ENCODE measurements at places on chromosomes 2 and 18. TPM values are rescaled to one million over a fixed set of nuclear protein-coding genes. Genes with fewer than 3 reads are reported as not detected.

GRCh38 chr2:215967590-215968378 lies 45.6 kb downstream of the MREG start:
- DNase-seq = peak; percentile 15

DNA sequence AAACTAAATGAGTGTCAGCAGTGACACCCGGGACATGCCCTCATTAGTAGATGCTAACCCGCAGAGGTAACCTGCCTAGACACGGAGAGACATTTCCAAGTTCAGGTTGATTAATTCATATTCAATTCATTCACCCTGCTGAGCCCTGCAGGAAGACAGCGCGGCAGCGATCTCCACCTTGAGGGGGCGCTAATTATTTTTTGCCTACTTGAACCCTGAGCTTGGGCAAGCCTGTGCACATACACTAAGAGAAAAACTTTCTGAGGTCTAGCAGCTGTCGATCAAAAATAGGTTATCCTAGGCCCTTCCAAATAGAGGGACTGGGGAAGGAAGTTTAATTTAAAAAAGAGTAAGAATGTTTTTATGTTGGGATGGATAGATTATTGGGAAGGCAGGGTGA lies 1.3 kb upstream of the LYPD6 start:
- DNase-seq = no peak

GRCh38 chr2:239257511-239257937 lies 143.3 kb downstream of the HDAC4 start:
- peak; percentile 44 for DNase-seq

POTEC gene
- not detected for total RNA-seq

DNA sequence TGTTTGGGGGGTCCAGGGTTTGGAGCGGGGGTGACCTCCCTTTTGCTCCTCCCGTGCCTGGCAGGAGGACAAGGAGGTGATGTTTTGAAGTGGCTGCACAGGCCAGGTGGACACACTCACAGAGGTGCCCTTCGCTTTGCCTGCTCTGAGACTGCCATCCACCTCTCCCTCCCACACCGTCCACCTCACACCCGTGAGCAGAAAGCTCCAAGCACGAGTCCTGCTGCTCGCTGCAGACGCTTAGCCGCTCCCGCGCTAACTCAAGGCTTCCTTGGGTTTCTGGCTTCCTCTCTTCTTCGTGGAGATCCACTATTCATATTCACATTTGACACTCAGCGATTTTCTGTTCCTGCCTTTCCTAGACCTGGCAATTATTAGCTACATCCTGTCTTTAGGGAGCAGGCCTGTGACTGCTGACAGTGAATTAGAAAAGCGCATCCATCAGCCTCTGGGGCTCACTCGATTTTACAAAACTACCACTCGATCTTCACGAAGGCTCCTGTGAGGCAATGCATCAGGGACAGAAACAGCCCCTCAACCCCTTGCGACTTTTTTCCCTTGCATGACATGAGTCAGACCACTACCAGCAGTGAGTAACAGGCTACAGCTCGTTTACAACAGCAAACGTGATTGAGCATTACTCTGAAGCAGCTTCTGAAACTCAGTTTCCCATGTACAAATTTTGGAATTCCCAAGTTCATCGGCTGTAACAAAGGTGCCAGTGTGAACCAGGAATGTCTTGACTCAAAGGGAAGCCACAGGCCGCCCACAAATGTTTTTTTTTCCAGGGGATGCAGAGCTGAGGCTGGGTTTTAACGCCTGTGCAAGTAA lies 238.7 kb upstream of the SOX11 start:
- no peak for DNase-seq

IL1RN gene
- 10.5 TPM for total RNA-seq

- DNase-seq = no peak
These were observed 14.3 kb downstream of the ZNF142 start for GRCh38 chr2:218645126-218645525.

SERPINB11 gene
- total RNA-seq = not detected

DNA sequence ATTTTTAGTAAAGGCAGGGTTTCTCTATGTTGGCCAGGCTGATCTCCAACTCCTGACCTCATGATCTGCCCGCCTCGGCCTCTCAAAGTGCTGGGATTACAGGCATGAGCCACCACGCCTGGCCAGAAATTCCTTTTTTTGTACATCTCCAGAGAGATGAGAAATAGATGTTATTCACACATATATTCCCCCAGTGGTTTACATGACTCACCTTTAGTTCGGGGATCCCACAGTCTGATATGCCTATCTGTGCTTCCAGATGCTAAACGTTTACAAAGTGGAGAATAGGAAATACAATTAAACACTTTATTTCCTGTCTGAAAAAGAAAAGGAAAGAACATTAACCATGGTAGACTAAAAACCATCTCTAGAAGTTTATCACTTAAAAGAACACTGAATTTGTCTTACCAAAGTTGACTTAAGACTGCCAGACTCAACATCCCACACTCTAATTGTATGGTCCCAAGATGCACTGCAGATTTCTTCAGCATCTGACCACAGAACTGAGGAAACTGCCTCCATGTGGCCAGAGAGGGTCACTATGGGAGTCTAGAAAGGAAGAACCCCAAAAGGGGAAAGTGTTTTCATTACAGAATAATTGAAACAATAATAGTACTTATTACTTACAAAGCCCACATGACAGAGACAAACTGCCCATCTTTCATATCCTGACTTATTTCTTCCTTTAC lies 12.6 kb upstream of the ICA1L start:
- no peak for DNase-seq

DNA sequence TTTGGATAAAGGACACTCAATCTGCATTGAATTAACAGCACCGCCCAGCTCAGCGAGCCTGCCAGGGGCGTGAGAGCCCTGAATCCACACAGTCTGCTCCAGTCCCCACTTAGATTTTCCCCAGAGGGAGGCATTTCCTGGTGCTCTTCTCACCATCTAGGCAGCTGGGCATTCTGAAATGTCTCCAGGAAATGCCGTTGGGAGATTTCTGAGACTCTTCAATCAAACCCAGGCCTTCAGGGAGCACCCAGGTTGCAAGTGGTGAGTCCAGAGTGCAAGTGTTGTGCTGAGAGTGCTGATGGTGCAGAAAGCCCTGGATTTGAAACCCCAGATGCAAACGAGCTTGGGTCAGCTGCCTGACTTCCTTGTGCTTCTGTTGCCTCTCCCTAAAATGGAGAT lies 23.4 kb upstream of the TMEM37 start:
- no peak for DNase-seq

DNA sequence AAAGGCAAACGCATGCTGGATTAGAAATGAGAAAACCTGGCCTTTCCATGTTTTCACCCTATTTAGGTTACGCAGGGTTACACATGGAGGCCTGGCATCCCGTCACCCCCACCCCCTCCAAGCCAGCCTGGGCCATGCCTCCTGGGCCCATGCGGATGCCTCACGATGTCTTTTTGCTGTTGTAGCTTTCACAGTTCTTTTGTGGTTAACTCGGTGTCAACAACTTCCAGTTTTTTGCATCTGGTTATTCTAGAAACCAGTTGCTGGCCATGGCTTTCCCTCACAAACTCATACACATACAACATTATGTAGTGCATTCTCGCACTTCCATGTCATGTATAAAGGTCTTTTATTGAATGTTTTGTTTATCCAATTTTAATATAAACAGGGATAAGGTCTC lies 204.9 kb upstream of the PXDN start:
- DNase-seq = no peak

- no peak for DNase-seq
These were observed 72.2 kb downstream of the LNPK start for GRCh38 chr2:175929850-175930249.

DNA sequence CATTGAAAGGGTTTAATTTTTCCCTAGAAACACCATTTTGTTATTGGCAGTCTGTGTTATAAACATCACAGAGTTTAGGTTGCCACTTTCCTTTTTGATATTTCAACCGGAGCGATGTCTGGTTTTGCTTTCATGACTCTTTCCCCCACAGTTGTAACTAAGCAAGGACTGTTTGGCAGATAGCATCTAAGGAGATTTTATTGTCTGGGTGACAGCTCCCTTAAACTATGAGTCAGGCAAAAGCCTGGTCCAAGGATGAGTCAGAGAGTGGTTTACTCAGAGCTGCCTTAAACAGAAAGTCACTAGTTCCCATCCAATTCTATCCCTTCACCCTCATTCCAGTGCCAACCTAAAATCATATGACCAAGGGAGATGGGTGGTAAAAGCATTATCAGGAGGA lies 341.6 kb upstream of the VWC2L start:
- no peak for DNase-seq

DNA sequence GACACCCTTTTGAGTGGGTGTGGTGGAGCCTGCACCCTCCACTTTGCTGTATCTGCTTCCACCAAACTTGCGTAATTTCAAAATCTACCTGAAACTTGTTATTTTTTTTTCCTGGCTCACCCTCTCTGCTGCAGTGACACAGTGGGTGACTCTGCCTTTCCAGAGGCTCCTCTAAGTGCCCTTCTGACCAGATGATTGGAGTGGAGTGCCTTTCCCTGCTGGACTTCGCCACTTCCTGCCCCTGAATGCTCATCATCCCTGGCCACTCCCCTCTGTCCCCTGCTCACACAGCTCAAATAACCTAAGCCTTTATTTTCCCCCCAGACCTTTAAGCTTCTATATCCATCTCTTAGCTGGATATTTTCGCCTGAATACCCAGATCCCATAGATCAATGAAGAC lies 777.5 kb upstream of the ID2 start:
- DNase-seq = no peak

DNA sequence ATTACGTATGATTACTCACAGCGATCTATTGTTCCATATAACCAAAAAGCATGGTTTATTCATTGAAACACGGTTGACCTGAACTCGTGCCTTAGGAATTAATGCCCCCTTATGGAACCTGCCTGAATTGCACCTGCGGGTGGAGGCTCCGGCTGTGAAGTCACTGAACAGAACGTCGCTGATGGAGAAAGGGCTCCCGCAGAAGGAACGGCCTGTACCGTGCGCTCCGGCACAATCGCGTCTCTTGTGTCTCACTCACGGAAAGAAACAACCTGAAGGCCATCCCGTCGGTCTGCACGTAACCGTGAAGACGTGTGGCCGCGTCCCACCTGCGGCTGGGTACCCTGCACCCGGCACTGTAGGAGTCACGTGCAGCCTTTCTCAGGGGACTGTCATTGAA lies 133.1 kb downstream of the NFATC1 start:
- peak; percentile 81 for DNase-seq

DNA sequence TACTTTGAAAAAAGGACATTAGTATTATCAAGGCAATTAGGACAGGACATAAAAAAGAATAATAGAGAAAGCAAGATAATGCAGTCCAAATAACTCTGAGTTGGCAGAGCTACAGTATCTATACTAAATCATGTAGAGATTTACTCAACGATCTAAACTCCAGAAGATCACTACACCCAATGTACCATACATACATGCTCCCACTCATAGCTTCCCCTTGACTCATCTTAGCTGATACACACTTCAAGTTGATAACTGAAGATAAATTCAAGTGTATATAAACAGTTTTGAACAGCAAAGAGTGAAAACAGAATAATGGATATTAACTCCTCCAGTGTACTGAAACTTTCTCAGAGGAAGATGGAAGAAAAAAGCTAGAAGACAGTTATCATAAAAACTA lies 78.5 kb downstream of the SESTD1 start:
- no peak for DNase-seq

SERPINB7 gene
- total RNA-seq = not detected

GPR39 gene
- total RNA-seq = not detected

LCT gene
- total RNA-seq = 0.05 TPM

- peak; percentile 85 for DNase-seq
These were observed 18.9 kb downstream of the SMAD7 start for GRCh38 chr18:48931680-48932461.

DNA sequence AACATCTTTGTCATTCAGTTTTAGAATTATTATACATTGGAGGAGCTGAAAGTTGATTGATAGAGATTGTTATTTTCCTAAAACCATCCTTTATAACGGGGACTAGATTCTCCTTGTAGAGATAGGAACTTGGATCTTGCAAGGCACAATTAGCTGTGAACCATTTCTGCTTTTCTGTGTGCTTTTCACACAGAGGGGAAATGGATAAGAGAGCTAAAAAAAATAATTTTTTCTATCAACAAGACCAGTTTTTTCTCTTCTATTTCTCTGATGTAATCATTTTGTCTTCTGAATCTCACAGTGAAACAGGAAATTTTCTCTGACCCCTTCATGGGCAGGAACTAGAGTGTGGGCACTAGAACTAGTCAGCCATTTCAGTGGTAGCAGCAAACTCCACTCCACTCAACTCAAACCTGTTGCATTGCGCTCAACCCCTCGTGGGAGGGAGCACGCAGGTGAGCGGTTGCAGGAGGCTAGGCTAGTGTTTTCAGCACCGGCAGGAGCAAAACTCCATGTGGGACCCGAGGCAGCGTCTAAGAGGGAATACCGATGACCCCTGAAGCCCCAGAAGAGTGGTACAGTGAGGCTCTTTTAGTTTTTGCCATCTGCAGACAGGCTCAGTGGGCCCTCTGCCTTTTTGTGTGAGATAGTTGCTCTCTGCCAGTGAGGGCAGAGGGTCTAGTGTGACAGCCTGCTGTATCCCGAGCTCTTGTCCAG lies 24.0 kb upstream of the SLC39A10 start:
- no peak for DNase-seq

GRCh38 chr2:10571057-10571456 lies 118.7 kb downstream of the NOL10 start:
- DNase-seq = no peak

UGT1A3 gene
- not detected for total RNA-seq

GRCh38 chr2:113257516-113258264 lies 21.0 kb downstream of the PAX8 start:
- no peak for DNase-seq

DNA sequence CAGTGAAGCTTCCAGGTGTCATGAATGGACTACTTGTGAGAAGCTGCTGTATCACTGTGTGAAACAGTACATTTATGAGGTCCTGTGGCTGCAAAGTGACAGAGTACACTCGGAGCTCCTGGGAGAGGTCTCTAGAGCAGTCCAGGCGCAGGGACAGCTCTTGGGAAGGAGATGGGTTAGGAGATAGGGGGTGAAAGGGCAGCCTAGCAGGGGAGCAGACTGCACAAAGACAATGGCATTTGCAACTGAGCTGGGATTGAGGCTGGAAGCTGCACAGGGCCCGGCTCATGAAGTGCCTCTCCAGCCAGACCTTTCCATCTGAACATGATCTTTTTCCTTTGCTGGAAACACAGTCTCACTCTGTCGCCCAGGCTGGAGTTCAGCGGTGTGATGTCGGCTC lies 83.6 kb downstream of the RHOB start:
- no peak for DNase-seq

DNA sequence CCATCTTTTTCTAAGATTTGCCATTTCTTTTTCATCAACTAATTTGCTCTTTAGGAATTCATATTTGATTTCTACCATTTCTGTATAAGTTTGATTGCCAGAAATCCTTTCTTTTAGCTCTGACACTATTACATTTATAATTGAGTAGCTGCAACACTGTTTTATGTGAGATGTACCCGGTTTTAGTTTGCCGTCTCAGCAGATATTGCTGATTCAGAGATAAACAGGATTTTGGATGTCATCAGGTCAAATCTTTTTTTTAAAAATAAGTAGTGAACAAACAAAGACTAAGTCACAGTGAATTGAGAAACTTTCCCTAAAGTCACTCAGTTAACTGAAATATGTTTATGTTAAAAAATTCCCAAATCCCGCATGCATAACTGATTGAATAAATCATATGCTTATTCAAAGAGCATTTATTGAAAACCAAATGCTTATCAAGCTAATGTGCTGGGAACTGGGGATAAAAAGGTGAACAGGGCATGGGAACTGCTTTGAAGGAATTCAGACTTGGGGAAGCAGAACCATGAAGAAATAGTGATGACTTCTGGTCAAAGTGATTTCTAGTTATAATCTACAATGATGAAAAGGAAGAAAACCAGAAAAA lies 19.5 kb upstream of the CCDC102B start:
- no peak for DNase-seq
